ENCODE measurements at places on chromosomes 5 and 9. TPM values are rescaled to one million over a fixed set of nuclear protein-coding genes. Genes with fewer than 3 reads are reported as not detected.
A peak's percentile ranks its signal among the peaks of the same experiment; 100 is the strongest.

DNA sequence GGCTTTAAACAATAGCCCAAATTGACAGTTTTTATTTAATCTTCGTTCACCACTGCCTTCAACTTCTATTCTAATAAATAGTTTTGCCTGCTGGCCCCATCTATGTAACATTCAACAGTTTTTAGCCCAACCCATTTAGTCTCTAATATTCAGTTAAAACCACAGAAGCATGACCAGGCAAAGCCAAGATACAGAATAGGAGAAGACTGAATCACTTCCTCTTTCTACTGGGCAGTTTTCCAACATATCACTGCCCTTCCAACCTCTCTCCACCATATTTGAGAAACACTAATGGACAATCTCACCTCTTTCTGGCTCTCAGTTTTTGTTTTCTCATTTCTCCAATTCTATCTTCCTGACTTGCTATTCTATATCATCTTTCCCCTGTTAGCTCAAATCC, 352.9 kb downstream of the DNAH5 start:
- no peak for DNase-seq

DNA sequence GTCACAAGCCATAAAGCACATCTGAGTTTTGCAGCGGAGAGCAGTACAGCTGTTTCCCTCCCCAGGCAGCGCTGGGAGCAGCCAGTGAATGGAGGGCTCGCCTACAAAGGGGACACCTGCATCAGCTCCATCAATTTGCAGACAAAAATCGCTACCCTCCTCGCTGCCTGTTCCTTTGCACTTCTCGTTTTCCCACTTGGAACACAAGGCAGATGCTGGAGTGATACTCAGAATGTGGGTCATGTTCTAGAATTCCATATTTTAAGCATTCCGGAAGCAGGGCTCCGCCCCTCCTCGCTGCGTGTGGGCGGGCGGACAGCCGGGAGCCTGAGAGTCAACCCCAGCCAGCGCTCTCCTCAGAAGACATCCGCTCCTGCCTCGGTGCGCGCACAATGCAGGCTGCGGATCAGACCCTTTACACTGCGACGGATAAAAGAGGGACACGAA, 92.1 kb downstream of the LMNB1 start:
- DNase-seq: no peak

- DNase-seq: no peak
Measured at GRCh38 chr5:132744659-132745058, 2.6 kb upstream of the CCNI2 start.

- no peak for DNase-seq
Measured at GRCh38 chr5:128199104-128199503, 115.5 kb downstream of the SLC12A2 start.

DNA sequence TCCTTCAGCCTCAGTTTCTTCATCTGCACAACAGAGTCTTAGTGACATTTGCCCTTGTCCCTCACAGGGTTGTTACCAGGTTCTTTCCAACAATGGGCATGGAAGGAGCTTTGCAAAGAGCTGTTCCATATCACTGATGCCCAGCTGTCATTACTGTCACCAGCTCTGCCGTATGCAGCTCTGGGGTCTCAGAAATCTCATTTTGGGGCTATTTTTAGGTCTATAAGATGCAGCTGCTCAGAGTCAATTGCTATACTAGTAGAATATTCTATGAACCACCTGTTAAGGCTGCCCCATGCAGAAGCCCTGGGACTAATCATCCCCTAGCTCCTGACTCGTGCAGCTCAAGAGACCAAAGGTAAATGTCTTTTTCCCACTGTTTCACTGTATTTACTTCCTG, 105.1 kb upstream of the TNPO1 start:
- DNase-seq: no peak

DNA sequence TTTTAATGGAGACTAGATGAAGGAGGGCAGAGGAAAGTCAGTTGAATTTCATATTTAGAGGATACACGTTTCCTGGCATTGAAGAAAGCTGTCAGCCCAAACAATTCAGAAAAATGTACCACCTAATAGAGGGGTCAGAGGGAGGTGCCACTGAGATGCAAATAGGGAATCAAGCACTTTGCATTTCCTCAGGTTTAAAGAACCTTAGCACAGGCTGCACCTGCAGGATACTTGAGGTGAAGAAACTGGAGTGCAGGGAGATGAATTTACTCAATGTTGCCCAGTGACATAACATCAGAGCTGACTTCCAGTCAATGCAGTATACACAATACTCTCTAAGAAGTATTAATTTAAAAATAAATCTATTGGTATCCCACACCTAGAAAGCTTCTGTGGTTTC, 67.0 kb upstream of the MAST4 start:
- DNase-seq: no peak

- DNase-seq: no peak
Measured at GRCh38 chr9:14258660-14259239, 55.2 kb downstream of the NFIB start.

GRCh38 chr5:174380311-174380710, 334.8 kb downstream of the NSG2 start:
- no peak for DNase-seq

GRCh38 chr5:77638763-77639671, 504 bp upstream of the OTP start:
- DNase-seq: no peak

DNA sequence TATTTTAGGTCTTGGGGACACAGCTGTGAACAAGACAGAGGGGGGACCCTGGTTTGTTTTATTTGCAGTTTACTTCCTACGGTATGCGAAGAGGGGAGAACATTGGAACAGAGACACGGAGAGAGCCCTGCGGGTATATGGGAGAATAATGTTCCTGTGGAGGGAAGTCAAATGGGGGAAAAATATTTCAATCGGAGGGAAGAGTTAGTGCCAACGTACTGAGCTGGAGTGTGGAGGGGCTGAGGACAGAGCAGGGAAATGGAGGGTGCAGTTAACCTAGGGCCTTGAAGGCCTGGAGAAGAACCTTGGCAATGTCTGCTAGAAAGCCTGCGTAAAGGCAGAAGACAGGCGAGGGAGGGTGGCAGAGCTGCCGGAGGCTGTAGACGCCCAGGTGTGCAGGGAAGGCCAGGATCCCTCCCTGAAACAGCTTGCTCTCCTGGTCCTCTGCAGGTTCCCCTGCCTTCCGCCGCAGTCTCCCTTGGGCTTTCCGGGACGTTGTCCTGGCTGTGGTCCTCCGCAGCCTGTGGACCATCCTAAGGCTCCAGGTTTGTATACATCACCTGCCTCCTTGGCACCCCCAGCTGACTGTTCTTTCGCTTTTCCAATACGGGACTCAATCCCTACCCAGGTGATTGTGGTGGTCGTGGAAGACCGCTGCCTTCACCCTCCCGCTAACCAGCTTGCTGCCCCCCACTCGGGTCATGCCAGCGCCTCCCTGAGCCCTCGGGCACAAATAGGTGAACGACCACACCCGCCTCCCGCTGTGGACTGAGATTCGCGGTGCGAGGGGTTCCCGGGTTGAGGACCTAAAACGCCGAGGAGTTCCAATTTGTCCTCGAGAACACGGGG, 1.9 kb upstream of the RACK1 start:
- DNase-seq: peak; percentile 13

DNA sequence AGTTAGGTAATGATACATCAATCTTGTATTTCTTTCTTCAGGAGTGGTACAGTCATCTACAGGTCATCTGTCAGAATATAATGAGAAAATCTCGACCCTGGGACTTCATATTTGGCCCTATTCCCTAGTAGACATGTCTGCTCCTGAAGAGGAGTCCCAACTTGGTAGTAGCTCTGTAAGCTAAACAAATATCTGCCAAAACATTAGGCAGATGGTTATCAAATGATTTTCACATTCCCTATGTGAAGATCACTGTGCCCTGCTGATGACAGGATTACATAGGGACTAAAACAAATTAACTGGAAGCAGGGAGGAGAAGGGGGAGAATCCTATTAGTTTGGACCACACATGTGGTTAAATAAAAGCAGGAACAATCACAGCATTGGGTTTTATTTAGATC, 138.6 kb upstream of the NFIB start:
- no peak for DNase-seq

DNA sequence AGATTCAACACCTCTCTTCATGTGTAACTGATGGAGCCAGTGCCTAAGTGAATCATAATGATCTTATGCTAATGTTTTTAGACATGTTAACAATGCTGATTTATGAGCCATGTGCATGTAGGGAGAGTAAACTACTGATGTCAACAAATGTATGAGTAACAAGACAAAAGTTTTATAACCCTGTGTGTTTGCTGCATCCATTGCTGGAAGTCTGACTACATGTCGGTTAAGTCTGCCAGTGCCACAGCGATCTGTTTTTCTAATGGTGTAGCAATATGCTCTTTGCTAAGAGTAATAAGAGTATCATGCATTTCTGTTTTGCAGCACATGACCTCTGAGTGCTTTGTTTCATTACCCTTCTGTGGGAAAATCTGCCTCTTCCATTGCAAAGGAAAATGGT, 26.4 kb upstream of the TMOD1 start:
- DNase-seq: no peak

DNA sequence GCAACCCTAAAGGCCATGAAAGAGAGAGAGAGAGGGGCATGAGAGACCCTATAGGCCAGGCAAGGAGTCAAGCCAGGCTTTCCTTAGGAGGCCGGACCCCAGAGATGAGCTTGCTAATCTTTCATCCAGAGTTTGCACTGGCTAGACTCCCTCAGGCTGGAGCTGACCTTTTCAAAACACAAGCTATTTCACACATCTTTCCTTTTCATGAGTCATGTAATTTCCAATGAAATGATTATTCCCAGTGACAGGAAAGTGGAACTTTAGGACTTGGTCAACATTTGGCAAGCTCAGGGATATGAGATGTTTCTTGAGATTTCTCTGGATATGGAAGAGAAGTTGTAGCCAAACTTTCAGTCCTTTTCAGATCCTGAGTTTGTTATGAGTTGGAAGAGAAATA, 117.7 kb downstream of the TARS1 start:
- no peak for DNase-seq

DNA sequence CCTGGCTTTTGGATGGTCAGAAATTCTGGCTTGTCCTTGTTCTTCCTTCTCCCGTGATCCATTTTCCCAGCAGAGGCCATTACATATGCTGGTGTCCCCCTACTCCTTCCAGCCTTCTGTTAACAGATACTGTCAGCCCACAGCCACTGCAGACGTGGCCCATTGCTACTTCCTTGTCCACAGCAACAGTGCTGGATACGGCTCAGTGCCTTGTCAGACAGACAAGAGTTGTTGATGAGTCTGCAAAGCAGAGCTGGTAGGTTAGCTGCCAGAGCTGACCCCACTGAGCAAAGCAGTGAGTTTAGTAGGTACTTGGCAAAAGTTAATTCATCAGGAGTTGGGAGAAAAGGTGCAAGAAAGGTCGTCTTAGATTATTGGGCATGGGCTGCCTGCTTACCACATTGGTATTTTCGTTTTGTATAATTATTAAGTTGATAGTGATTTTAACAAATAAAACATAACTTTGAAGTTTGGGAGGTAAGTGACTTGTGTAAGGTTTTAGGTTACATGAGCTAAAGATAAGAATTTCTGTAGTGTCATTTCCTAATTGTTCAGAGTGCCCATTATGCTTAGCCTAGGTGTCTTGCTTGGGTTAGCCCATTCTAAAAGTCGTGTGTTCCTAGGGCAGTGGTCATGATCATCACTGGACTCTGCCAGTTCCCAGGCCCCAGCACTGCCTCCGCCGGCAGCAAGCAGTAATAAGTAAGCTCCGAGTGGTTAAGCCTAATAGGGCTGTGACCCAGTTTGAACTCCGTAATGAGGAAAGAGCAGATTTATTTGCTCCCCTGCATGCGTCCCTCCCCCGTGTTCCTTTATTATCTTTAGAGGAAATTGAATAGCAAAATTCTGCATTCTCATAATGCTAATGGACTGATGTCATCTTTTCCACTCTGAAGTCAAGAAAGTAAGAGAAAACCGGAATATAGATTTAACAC, 292.0 kb downstream of the FANCC start:
- DNase-seq: no peak

DNA sequence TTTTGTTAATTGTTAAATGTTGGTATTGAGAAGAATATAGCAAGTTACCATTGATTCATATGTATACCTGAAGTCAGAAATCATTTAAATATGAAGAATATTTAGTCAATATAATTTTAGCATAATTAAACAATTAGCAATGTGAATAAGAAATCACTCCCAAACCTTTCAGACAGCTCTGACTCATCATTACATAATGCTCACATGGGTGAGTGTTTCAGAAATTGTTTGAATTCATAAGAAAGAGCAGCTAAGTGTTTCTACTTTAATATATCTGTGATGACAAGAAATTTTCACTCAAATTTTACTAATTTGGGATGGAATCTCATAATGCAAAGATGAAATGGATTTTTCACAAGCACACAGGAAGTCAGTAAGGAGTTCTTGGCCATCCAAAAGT, 42.0 kb upstream of the CDC42SE2 start:
- no peak for DNase-seq

DNA sequence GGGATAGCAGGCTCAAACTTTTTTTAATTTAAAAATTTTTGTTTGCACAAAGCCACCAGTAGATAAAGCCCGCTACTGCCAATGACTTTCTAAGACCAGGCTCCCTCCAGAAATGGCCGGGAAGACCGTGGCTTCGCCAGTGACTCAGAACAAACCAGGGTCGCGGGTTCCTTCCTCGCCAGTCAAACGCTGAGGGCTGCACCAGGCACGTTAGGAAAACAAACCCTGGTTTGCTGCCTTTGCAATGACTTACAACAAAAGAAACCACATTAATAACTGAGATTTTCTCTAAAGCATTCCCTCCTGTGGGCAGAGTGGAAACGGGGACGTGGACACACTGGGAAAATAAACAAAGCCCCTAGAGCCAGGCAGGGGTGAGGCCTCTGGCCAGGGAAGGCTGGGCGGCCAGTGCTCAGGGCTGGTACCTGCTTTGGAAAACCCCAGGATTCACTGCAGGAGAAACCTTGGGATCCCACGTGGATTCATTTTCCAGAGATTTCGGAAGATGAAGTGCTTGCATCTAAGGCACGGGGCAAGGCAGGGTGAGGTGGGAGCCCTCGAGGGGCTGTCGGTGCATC, 3.8 kb downstream of the PRRX2 start:
- DNase-seq: no peak

- DNase-seq: no peak
Measured at GRCh38 chr5:62017092-62017491, 288.9 kb upstream of the KIF2A start.

- no peak for DNase-seq
Measured at GRCh38 chr5:125484742-125485641, 738.6 kb upstream of the ZNF608 start.

GRCh38 chr5:116046261-116046660, 14.0 kb downstream of the ARL14EPL start:
- DNase-seq: no peak

GRCh38 chr5:149007174-149007573, 55.7 kb downstream of the SH3TC2 start:
- DNase-seq: no peak

OR1J2 gene
- not detected for total RNA-seq

SPARC gene
- total RNA-seq: 0.18 TPM

SLC4A9 gene
- total RNA-seq: 0.25 TPM

ACTBL2 gene
- not detected for total RNA-seq

MEGF10 gene
- not detected for total RNA-seq

LECT2 gene
- total RNA-seq: not detected

SCGB3A2 gene
- not detected for total RNA-seq

GLIPR2 gene
- 4.0 TPM for total RNA-seq

HAND1 gene
- total RNA-seq: not detected

TMEM174 gene
- not detected for total RNA-seq

EXOSC3 gene
- total RNA-seq: 79.3 TPM
